ENCODE measurements at places on chromosomes 2 and 18.
A peak's percentile ranks its signal among the peaks of the same experiment; 100 is the strongest.

- DNase-seq, result peak; percentile 10
Observed at GRCh38 chr2:102186791-102187495, at the start of gene IL1RL2. TSS of gene IL1RL2 (plus strand) at chr2:102187023. CDS start at chr2:102187868, 845 bp downstream.

DNA sequence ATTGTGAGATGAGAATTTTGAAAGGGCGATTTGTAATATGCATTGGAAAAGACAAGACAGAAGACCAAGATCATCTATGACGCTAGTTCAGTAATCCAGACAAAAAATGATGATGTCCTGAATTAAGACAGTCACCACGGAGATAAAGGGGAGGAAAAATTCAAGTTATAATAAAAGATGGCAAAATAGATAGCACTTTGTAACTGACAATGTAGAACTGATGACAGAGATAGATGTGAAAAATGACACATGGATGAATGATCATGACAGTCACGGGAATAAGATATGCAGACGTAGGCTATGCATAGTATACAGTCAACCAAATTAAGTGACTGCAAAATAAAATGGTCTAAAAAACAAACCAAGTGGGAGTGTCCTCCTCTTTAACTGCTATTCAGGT, 59.2 kb downstream of the SRBD1 start:
- no peak for DNase-seq

DNA sequence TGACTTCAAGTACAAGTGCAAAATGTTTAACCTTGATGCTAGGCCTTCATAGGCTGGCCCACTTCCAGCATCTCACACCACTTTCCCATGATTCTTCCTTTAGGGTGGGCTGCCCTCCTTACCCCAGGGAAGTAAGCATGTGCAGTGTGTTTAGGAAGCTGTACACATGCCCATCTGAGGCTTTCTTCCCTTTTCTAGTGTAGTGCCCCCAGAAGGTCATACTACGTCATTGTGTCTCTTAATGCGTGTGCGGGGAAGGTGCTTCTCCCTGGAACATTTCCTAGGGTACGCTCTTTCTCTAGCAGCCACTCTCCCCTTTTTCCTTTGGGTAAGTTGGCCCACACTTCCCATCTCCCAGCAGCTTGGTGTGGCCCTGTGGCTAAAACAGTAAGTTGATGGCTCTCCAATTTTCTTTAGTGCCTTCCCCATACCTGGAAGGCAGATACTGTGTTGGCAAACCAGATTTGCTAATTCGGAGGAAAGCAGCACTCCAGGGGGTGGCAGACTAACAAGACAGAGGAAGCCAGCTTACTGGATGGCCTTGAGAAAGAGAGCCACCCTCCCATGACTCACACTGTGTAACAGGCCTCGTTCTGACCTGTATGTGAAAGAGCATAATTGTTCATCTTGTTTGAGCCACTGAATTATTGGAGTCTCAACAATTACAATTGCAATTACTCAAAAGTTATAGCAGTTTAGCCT, 1.1 kb upstream of the SULT6B1 start:
- DNase-seq, result no peak

DNA sequence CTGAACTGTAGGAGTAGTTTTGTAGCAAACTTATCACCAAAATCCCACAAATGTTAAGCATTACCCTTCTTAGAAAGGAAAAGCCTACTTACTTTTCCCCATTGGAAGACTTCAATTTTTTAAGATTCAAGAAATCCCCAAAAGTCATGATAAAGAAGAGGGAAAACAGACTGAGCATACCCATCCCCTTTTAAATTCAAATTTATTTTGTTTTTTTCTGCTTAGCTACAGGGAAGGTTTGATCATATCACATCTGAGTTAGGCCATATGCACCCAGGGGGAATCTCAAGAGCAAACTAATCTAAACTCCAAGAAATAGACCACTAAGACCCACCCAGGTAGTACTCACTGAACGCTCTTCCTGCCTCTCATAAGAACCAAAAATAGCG, 174.6 kb downstream of the TGIF1 start:
- DNase-seq, result no peak

GRCh38 chr2:238997684-238998083, 149.8 kb downstream of the TWIST2 start:
- DNase-seq, result no peak

DNA sequence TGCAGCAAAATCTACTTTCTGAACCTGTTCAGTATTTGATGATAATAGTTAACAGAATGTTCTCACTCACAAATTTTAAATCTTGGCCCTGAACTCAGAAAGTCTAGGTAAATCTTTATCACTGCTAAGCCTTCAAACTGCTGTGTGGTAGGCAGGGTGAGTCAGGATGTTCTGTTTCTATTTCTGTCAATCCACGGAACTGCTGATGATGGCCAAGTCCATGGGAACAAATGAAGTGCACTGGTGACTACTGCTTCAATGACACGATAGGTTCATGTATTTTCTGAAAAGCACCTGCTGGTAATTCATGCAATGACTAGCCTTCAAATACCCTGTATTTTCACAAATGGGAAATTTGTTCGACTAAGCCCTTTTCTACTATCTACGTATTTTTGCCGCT, 14.2 kb downstream of the NIFK start:
- DNase-seq, result no peak

DNA sequence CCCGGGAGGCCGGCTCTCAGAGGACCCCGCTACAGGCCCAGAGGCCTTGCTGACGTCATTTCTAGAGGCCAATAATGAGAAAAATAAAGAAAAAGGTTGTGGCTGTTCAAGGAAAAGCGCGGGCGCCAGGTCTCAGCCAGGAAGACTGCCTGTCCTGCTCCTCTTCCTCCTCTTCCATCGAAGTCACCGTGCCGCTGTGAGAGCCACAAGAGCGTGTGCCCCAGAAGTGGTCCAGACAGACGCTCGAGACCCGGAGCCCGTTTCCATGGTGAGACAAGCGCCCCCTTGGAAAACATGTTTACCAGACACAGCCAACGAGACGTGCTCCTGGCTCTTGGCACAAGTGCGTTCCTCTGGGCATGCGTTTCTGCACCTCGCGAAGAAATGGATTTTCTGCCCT, 210.5 kb downstream of the HDAC4 start:
- no peak for DNase-seq

- no peak for DNase-seq
Observed at GRCh38 chr18:54444319-54444914, 86.7 kb downstream of the C18orf54 start.

DNA sequence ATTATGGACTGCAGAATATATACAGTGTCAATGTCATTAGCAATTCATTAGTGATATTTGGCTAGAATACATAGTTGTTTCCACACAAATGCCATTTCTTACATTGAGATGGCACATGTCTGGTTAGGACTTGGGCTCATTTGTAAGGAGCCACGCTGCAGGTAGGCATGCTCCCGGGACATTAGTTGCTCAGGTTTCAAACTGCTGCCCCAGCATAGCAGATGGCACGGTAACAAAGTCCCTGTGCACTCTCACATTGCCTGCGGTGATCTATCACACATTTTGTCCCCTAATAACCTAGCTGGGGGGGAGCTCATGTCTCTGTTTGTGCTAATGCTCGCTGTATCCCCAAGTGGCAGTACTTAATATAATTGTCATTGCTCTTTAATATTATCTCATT, 185.1 kb downstream of the NEDD4L start:
- no peak for DNase-seq

DNA sequence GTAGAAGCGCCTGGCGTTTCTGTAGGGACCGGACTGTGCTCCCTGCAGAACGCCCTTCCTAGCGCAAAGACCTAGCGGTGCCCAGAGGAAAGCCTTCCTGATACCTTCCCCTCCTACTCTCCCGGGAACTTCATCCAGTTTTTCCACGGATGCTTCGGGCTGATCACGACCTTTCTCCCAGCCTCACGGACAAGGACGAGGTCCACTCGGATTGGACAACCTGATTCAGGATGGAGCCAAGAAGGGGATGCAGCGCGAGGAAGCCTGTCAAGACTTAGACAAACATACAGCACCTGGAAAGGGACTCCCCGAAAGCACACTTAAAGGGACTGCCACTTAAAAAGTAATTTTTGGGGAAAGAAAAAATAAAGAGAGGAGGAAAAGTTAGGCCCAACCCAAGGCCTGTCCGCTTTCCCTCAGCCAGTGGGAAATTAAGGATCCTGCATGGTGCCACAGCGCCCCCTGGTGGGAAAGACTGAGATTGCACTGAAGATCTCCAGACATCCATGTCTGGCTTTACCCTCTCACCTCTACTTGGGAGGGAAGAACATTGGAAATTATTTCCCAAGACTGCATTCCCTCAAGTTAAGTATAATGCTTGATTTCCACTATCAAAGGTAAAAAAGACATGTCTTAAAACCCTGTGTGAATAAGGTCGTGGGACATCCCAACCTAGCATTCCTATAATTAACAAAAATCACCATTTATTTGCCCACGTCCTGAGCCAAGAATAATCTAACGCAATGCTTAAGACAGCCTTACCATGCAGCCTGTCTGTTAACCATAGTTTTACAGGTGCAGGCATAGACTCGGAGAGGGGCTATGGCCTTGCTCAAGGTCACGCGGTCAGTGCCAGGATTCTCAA, 13.4 kb upstream of the COPS8 start:
- peak; percentile 64 for DNase-seq

DNA sequence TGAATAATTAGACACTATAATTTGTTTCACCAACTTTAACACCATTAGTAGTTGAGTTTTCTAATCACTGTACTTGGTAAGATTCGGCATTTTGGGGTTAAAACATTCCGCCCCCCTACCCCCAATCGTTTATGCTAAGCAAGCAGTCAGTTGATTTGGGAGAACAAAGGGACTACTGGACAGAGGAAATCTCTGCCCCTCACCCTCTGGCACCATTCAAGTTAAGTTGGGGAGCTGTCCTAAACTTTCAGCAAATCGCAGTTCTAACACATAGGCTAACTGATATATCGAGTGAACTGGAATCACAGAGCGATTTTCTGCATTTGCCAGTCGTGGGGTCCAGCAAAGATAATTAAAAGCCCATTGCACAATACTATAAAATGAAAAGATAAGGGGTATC, 5.6 kb downstream of the KLF7 start:
- no peak for DNase-seq

DNA sequence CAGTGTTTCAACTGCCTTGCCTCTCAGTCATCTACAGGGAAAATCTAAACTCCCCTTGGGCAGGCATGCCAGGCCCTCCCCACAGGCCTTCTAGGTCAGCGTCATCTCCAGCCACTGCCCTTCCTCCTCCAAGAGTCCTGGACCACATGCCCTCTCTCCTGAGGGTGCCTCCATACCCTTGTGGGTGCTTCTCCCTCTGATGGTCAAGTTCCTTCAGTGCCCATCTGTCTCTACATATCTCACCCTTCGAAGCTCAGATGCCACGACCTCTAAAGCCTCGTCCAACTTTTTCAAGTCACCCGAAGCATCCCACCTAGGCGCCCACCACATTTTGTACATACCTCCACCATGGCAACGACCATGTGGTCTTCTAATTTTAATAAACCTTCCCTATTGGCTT, 22.6 kb upstream of the TMEM247 start:
- no peak for DNase-seq

GRCh38 chr18:31680831-31681568, 3.4 kb downstream of the B4GALT6 start:
- no peak for DNase-seq

GRCh38 chr2:8196316-8196715, 485.5 kb upstream of the ID2 start:
- DNase-seq, result no peak

DNA sequence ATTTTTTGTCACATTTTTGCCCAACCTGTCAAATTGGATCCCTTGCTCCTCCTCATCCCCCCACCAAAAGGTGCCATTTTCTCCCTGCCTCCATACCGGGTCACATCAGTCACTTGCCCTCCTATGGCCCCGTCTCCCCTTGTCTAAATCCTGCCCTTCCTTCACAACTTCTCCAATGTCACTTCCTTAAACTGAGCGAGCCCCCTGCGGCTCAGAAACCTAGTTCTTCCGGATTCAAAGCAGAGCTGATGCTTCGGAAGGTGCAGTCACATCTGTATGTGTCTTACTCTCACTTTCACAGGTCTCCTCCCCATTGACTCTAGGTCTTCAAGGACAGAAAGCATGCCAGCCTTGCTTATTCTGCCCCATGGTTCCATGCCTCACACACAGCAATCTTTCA, 22.1 kb downstream of the TNP1 start:
- DNase-seq, result no peak

DNA sequence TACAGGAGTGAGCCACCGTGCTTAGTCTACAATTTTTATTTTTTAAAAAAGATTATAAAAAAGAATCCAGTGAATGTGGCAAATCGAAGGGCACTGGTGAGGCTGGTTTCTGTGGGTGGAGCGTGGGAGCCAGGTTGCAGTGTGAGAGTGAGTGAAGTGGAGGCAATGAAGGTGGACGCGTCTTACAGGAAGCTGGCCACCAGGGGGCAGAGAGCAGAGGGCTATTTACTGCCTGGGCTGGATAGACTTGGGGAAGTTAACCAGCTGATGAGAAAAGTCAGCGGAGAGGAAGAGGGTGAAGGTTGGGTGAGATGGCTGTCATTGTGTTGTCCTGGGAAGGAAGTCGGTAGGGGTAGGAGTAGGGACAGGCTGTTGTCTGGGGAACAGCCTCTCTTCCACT, 6.8 kb downstream of the SCTR start:
- DNase-seq, result no peak

DNA sequence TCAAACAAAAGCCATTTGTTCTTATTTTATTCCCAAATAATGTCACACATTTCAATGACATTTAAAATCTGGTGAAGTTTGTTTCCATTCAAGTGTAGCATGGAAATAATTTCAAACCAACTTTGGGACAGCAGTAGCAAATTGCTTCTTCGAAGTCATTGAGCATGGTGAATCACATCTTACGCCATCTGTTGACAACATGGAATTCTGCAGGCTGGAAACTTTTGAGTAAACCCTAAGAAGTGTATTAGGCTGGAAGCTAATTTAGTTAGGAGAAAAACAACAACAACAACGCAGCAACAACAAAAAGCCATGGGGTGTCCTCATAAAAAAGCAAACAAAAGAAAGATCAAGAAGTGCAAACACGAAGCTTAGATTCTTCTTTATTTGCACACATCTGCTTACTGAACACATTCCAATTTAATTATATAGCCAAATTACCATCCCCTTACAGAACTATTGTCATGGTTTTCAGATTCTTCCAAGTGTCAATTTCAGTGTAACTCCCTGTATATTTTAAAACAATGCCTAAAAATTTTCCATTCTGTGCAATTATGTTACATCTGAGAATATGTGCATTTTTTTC, 659.0 kb upstream of the CDH7 start:
- DNase-seq, result no peak

- no peak for DNase-seq
Observed at GRCh38 chr2:46181789-46182530, 115.2 kb upstream of the EPAS1 start.

- DNase-seq, result no peak
Observed at GRCh38 chr2:69279211-69279610, 107.8 kb downstream of the GFPT1 start.

- no peak for DNase-seq
Observed at GRCh38 chr2:121120991-121121390, 164.0 kb downstream of the TFCP2L1 start.

GRCh38 chr2:207896525-207897285, 127.0 kb upstream of the FZD5 start:
- DNase-seq, result no peak

DNA sequence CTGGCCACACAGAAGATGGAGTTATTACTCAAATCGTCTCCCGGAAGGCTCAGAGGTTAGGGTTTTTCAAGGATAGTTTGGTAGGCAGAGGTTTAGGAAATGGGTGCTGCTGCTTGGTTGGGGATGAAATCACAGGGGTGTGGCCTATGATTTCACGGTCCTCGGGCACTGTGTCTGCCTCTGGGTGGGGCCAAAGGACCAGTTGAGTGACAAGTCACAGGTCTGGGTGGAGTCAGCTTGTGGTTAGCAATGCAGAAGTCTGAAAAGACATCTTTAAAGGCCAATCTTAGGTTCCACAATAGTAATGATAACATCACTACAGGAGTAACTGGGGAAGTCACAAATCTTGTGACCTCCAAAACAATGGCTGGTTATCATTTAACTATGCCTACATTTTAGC, 387.8 kb downstream of the ZNF521 start:
- DNase-seq, result no peak
